ENCODE measurements at places on chromosomes 6 and 20. TPM values are rescaled to one million over a fixed set of nuclear protein-coding genes. Genes with fewer than 3 reads are reported as not detected.

E2F1 gene
- total RNA-seq, result 94.9 TPM

PGBD1 gene
- total RNA-seq, result 13.6 TPM

- no peak overlapping the region for H3K4me3 ChIP-seq
- no peaks in the 10 kb centered on the region for H3K36me3 ChIP-seq
- H3K27me3 ChIP-seq, result no peaks in the 10 kb centered on the region
- no peak overlapping the region for H3K27ac ChIP-seq
These were observed 20.2 kb upstream of the CD2AP start for GRCh38 chr6:47457370-47457769.

- no peak for DNase-seq
- H3K36me3 ChIP-seq, result no peaks in the 10 kb centered on the region
- no peak overlapping the region for H3K27ac ChIP-seq
- peaks cover 3% of the 10 kb centered on the region for H3K4me1 ChIP-seq
These were observed 66.9 kb upstream of the CDH4 start for GRCh38 chr20:61185181-61185580.

NRN1 gene
- 1.5 TPM for total RNA-seq

VSX1 gene
- 4.2 TPM for total RNA-seq
